ENCODE measurements at places on chromosomes 7 and 10.

DNA sequence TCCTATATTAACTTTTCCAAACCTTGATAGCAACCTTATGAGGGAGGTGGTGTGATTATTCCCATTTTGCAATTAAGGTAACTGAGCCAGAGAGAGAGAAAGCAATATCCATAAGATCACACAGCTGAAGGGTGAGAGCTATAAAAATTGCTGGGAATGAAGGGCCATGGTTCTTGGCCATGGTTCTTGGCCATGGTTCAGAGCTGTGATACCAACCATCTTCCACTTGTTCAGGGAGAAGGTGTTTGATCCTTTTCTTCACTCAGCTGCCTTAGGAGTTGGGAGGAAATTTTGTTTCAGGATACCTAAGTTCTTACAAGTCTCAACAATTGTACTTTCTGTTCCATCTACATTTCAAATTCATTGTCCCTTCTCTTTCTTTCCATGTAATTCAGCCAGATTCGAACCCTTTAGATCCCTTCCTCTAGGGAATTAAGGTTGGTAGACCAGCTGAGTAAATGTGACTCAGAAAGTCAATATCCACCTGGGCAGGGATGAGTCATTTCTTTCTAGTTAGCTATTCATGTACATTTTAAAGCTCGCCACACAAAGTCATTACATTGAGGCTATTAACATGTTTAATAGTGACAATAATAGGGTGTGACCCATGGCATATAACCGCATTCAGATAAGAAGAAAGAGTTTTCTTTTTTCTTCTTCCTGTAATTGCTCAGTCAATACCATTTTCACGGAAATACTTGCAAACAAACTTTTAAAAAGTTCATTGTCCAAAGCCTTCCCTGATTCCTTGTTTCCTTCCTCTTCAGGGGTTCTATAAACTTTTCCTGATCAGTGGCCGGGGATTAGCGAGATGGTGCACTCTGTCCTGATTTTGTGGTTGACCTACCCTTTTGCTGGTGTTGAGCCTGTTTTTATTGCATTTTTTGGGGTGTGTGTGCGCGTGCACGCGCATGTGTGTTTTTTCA is 143.4 kb downstream of the TCF7L2 start:
- no peak overlapping the region for H3K4me3 ChIP-seq
- peaks cover 34% of the 10 kb centered on the region for H3K4me1 ChIP-seq
- DNase-seq = peak; percentile 45
- no peaks in the 10 kb centered on the region for H3K27me3 ChIP-seq
- no peaks in the 10 kb centered on the region for H3K36me3 ChIP-seq
- H3K27ac ChIP-seq = peak overlapping the region; percentile 74

- H3K27ac ChIP-seq = no peak overlapping the region
- no peak overlapping the region for H3K4me3 ChIP-seq
- DNase-seq = no peak
- H3K4me1 ChIP-seq = peaks cover 4% of the 10 kb centered on the region
These were observed 77.2 kb downstream of the DYNC2I1 start for GRCh38 chr7:158933468-158934139.

GRCh38 chr10:88903715-88904114 is 23.7 kb downstream of the STAMBPL1 start:
- no peaks in the 10 kb centered on the region for H3K27me3 ChIP-seq
- H3K4me1 ChIP-seq = no peaks in the 10 kb centered on the region
- no peak for DNase-seq

DNA sequence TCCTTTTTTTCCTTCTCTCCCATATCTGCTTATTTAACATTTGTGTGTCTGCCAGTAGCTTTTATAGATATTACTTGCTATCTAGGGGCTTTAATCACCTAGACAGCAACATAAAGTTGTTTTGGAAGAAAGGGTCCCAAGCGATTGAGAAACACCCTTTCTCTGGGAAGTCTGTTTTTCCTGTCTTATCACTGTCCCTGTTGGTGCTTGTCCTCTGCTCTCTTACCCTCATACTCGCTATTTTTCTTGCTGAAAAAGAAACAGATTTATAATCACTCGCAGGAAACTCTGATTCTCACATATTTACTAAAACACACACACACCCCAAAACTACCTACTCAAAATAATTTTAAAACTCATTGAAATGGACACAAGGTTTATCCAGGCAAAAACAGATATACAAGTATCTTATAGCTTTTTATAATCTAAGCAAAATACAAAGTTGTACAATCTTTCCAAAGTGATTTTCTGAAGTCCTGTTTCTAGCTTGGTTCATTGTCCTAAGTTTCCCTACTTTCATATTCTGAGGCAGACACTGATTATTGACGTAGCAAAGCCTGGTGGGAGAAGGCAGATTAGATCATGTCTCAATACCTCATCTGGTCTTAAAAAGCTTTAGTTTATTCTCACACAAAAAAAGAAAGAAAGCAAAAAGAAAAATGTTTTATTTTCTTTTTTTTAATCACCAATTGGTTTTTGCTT is 157.3 kb downstream of the CACNA2D1 start:
- H3K27me3 ChIP-seq = no peaks in the 10 kb centered on the region
- H3K4me3 ChIP-seq = no peak overlapping the region
- H3K36me3 ChIP-seq = no peaks in the 10 kb centered on the region
- H3K4me1 ChIP-seq = no peaks in the 10 kb centered on the region
- no peak overlapping the region for H3K27ac ChIP-seq

DNA sequence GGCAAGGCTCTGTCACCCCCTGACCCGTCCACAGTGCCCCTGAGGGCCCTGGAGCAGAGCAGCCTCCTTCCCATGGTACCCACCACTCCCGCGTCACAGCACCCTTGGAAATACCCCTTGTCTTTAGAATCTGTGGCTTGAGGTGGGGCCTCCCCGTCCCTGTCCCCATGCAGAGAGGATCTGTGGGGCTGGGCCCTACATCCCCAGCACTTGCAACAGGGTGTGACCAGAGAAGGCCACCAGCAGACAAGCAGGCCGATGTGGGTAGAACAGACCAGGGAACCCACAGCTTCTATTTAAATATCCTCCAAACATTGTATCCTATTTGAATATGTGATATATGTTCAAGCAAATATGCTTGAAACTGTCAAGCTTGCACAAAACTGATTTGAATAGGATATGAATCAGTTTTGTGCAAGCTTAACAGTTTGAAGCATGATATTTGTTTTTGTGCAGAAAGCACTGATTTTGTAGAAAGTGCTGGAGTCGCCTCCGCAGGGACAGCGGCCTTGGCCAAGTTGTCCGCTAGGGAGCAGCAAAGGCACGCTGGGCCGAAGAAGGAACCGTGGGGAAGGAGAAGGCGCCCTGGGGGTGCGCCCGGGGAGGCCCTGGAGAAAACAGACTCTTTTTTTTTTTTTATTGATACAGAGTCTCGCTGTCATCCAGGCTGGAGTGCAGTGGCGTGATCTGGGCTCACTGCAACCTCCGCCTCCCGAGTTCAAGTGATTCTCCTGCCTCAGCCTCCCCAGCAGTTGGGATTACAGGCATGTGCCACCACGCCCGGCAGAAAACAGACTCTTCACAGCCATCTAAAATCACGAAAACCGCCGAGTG is 2.2 kb downstream of the CFAP46 start:
- H3K36me3 ChIP-seq = no peaks in the 10 kb centered on the region
- H3K27me3 ChIP-seq = no peaks in the 10 kb centered on the region
- H3K4me3 ChIP-seq = no peak overlapping the region
- no peak for DNase-seq
- H3K27ac ChIP-seq = no peak overlapping the region

All from body of pancreas (tissue), 4 donors.